Muscle of leg (tissue), 16 donors: ENCODE measurements at places on chromosomes 7 and 10. TPM values are rescaled to one million over a fixed set of nuclear protein-coding genes. Genes with fewer than 3 reads are reported as not detected.

NPTX2 gene
- total RNA-seq, result 7.3 TPM

ACSL5 gene
- total RNA-seq, result 1.7 TPM

TMEM236 gene
- 0.40 TPM for total RNA-seq

HTR5A gene
- total RNA-seq, result not detected

ADGRA1 gene
- 0.80 TPM for total RNA-seq

FOXP2 gene
- 10.0 TPM for total RNA-seq

PNLIPRP3 gene
- total RNA-seq, result 0.04 TPM

SLC18A3 gene
- total RNA-seq, result not detected

- peak; percentile 87 for DNase-seq
Measured at GRCh38 chr10:116241642-116242410, 31.2 kb downstream of the GFRA1 start.

- DNase-seq, result peak; percentile 21
Measured at GRCh38 chr7:113085781-113086390, 741 bp downstream of the GPR85 start.

- peak; percentile 74 for DNase-seq
Measured at GRCh38 chr7:48299580-48300169, 128.4 kb downstream of the ABCA13 start.

DNA sequence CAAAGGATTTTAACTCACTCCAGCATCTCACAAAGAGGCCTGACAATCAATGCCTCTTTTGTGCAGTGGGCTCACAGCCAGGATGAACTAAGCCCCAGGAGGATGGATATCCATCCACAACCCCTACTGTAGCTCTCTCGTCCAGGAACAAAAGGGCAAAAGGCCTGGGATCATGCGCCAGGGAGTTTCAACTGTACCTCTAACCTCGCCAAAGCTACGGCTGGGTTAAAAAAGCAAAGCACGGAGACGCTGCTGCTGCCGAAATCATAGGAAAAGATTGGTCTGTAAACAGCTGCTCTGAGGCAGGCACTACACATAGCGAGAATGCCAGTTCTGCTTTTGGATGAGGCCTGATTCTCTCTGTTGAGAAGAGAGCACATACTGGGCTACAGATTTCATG, 32.1 kb downstream of the VSTM4 start:
- peak; percentile 78 for DNase-seq

DNA sequence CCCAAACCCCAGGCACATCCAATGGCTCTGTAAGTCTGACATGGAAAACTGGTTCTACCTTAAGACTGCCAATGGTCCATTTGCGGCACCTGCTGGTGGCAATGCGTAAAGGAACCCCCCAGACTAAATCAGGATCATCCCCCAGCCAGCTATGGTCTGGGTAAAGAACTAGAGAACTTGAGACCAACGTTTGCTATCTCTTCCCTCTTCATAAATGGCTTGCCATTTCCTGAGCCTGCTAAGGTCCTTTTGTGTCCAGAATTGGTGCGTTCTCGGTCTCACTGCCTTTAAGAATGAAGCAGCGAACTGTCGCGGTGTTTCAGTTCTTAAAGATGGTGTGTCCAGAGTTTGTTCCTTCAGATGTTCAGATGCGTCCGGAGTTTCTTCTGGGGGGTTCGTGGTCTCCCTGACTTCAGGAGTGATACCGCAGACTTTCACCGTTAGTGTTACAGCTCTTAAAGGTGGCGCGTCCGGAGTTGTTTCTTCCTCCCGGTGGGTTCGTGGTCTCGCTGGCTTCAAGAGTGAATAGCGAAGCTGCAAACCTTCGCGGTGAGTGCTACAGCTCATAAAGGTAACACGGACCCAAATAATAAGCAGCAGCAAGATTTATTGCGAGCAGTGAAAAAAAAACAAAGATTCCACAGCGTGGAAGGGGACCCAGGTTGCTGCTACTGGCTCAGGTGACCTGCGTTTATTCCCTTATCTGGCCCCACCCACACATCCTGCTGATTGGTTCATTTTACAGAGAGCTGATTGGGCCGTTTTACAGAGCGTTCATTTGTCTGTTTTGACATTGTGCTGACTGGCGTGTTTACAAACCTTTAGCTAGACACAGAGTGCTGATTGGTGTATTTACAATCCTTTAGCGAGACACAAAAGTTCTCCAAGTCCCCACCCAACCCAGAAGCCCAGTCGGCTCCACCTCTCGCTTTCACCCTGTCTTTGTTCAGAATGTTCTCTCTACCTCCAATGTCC, 95.4 kb downstream of the ELMO1 start:
- DNase-seq, result peak; percentile 56

DNA sequence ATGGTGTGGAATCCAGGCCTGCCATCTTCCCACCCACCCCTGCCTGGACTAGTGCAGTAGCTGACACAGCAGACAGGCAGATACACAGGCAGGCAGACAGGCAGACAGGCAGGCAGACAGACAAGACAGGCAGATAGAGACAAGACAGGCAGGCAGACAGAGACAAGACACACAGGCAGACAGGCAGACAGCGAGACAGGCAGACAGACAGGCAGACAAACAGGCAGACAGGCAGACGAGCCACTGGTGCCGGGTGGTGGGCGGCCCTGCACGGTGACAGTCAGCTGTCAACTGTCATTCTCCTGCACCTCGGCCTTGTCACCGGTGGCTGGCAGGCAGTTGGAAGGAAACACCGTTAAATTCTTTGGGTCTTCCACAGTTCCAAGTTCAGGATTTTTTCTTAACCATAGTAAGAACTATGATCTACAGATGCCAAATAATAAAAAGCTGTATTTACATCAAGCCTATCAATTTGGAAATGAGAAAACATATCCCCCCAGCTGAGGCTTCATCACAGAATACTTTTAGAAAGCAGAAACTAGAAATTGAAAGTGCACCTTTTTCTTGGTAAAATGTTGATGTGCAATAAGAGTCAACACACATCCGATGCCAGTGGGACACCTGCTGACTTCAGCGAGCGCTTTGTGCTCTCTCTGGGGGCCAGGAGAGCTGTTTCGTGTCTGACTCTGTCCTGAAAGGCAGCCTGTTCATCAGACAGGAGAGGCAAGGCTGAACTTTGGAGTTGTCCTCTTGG, 250.4 kb downstream of the DNAJB6 start:
- no peak for DNase-seq

DNA sequence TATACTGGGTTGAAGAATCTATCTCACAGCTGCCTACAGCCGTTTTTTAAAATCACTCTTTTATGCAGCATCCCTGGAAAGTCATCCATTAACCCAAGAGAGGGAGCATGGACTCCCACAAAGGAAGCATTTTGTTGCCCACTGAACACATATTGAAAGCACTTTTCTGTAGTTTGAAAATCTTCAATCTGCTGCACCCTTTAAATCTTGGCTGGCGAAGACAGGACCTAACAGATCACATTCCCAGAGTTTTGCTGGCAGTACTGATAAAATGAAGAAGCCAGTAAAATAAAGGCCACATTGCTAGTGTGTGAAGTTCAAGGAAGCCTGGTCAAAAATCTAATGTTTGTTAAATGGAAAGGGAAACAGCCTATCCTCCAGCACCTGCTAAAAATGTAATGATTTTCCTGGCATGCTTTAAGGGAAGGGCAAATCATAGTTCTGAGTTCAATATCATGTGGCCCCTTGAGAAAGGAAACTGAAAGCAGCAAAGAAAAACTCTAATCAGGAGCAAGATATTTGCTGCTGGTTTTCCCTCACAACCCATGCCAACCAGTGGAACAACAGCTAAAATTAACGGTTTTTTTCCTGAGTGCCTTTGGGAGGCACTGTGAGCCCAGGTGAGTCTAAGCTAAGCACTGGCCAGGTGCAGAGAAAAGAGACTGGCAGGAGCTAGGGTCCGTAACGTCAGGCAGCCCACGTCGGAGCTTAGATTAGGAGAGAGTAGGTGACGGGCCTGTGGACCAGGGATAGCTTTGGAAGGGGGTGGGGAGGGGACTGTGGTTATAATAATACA, 97.9 kb upstream of the PALS2 start:
- DNase-seq, result peak; percentile 30

GRCh38 chr10:132102717-132103110, 37.0 kb downstream of the JAKMIP3 start:
- DNase-seq, result no peak

DNA sequence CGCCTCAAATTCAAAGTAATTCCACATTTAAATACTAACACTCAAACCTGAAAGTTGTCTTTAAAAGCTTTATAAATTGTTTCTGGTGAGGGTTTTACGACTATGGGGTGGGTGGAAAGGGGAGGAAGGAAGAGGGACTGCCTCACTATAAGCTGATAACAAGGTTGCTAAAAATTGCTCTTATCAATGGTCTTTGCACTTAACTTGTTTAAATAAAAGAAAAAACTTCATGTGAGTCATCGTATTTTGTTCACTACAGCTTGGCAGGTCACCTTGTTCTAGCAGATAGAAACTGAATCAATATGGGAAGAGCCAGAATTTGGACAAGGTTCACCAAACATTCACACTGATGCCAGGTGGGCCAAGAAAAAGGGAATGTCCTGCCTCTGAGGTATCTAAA, 129.2 kb downstream of the TES start:
- no peak for DNase-seq

DNA sequence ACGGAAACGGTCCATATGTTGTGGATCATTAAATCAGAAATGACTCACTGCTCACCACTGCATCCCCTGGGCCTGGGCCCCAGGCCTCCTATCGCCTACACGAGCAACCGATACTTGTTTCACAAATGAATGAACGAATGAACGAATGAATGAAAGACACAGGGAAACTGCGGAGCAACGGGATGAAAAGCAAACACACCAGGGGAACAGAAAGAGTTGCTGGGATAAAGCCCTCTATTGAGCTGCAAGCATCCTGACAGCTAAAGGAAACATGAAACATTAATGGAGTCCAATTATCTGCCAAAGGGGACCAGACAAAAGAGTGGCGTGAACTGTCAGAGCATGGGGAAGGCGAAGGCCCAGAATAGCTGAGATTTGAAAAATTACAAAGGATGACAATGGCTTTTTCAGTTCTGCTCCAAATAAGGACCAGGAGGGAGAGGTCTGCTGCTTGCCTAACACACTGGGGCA, 92.1 kb downstream of the GRB10 start:
- DNase-seq, result no peak

- no peak for DNase-seq
Measured at GRCh38 chr10:45602082-45602730, 70.4 kb downstream of the ZFAND4 start.

- peak; percentile 72 for DNase-seq
Measured at GRCh38 chr10:77139252-77140160, 498.1 kb downstream of the KCNMA1 start.

DNA sequence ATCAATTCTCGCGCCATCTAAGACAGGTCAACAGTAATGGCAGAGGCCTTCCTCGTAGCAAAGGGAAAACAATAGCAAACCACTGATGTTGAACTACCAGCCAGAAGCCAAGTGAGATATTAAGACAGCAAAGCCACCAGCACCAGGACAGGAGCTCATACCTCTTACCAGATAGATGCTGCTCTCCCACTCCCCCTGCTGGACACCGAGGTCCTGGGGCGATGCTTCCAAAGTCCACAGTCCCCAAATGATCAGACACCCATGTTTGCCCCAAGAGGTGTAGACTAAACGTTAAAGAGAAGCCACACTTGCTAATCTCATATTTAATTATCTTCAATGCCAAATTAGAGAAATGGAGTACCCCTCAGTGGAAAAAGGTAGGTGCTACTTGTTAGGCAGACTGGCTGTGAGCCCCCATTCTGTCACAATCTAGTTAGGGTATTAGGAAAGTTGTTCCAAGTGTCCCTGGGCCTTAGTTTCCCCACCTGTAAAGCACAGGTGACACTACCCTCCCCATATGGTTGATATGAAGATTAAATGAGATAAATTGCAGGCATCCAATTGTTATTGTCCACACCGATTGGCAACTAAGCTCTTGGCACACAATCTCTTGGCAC, 39.9 kb downstream of the TOMM7 start:
- peak; percentile 29 for DNase-seq

GRCh38 chr10:79239924-79240581, 107.2 kb upstream of the PPIF start:
- DNase-seq, result no peak

GRCh38 chr7:38068461-38068860, 109.6 kb upstream of the STARD3NL start:
- no peak for DNase-seq

GRCh38 chr7:130938661-130939060, 204.7 kb upstream of the KLF14 start:
- no peak for DNase-seq

DNA sequence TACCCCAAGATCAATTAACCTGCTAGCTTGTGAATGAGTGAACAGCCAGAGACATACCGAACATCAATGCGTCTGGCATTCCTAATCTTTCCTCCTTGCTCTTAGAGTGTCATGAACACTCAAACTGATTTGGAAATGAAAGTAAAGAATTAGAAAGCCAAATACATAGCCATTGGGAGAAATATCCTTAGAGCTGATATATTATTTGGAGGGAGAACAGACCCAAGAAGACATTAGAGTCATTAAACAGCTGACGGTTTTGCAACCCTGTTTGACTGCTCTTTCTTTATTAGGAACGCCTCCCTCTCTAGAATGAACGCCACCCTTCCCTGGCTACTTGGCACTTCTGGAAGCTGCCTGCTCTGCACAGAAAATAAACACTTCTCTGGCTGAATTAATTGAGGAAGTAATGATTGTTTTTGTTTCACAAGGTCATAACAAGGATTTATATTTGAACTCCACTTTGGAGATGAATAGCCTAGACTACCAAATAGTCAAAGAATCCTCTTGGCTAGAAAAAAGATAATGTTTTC, 42.8 kb downstream of the CTTNBP2 start:
- DNase-seq, result peak; percentile 31

GRCh38 chr7:21256310-21256877, 171.5 kb upstream of the SP4 start:
- peak; percentile 48 for DNase-seq

- no peak for DNase-seq
Measured at GRCh38 chr7:102094316-102094650, 192.4 kb upstream of the SH2B2 start.

DNA sequence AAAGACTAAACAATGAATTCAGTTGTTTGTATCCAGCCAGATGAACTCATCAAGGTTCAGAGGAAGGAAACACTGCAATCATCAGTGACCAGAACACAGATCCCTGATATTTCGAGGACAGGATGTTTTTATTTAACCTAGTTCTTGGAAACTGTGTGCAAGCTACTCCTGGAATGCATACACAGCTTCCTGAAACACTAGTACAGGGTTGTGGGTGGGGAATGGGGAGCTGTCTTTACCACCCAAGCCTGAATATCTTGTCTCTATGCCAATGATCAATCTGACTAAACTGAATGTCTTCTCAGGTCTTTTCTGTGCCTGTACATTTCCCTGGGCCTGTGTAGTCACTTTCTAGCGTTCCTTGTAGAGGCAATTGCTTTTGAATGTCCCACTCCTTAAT, 374.6 kb downstream of the CALN1 start:
- DNase-seq, result peak; percentile 25

DNA sequence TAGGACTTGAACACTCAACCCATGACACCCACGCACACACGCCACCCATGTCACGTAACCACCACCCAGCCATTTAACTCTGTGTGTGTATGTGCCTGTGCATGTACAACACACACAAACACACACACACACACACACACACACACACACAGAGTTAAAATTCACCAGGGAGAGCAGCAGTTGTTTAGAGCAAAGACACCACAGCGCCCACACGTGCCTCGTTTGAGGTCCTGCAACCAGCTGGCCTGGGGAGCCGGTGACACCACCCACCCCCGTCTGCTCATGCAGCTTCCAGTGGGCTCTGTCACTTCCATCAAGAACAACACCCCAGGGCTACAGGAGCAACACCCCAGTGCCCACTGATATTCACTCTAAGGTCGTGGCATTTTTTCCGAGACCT, 97.4 kb downstream of the ELFN1 start:
- DNase-seq, result no peak
